ACHN (cell line): ENCODE measurements at places on chromosomes 2 and 18.

DNA sequence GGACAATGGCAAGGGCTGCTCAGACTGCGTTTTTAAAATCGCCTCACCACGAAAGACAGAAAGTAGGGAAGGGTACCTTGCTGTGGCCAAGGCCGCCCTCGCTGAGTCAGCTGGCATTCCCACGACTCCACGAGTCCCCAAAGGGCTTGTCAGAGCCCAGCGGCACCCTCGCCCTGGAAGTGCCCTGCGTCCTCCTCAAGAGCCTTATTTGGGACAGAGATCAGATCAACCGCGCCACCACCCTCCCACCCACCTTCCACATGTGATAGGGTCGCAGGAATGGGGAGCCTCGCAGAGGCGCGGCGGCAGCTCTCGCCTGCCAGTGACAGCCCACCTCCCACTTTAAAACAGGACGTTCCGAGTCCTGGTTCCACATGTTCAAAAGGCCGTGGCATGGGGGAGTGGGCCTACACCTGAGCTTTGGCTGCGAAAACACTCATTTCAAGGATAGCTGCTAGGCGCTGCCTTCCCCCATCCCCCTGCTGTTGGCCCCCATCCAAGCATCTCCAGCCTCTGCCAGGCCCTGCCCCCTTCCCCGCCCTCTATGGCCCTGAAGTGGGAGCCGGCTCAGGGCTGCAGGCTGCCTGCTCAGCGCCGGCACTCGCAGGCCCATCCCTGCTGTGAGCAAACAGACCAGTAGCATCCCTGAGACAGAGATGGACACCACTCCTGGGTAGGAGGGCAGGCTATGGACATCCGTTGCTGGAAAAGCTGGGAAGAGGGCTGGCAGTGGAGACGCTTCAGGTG is 38.1 kb upstream of the ARHGEF4 start:
- DNase-seq = no peak

GRCh38 chr18:61308004-61308403 is 25.2 kb upstream of the CDH20 start:
- DNase-seq = no peak

- DNase-seq = no peak
Measured at GRCh38 chr2:215504547-215504946, 68.7 kb upstream of the FN1 start.

DNA sequence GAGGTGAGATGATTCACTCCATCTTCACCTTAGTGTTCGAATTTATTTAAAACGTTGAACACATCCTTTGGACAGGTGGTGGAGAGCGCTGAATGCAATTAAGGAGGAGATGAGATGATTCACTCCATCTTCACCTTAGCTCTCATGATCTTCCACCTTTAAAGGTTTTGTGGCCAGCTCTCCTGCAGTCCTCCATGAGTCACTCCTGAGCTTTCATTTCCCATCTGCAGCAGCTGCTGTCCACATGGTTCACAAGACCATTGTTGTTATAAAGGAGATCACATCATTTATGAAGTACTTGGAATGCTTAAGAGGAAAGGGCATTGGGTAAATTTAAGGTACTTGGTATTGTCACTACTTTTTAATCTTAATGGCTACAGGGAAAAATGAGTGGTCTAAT is 298.5 kb downstream of the PAX3 start:
- peak; percentile 86 for DNase-seq

DNA sequence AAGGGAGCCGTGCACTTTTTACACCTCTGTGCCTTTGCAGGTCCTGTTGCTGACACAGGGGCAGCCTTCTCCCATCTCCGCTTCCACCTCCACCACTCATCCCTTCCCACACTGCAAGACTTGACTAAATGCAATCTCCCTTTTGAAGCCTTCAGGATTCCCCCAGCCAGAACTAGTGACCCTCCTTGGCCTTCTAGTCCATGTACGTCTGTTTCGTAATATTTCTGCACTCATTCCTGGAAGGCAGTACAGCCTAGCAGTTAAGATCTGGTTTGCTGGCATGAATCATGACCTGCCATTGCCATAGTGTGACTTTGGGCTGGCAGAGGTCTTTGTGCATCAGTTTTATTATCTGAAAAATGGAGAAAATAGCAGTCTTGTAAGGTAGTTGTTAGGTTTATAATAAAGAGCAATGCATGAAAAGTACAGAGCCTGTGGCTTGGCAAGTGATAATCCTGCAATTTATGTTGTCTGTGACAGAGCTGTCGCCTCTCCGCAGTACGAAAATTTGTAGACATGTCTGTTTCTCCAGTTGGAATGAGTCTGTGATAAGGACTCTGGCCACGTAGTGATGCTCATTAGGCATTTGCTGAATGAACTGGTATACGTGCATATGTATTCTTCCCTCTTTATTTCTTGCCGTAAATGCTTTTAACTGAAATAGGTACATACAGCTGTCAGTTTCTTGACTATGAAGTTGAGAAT is 36.7 kb downstream of the NCK2 start:
- no peak for DNase-seq

DNA sequence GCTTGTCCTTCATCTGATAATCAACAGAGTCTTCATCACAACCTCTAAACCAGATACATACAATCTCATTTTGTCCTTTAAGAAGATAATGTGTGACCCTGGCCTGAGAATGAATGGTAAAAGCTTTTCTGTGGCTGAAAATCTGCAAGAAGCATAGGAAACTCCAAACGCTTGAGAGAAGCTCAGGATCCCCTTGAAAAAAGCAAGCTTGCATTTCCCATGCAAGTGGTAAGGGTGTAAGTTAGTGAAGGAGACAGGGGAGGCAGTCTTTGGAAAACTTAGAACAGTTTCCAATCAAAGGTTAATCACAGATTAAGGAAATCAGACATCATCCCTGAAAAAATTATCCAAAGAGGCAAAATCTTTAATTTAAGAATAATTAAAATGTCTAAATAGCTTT is 413.6 kb upstream of the SALL3 start:
- no peak for DNase-seq

GRCh38 chr2:64924170-64924934 is 64.8 kb upstream of the SLC1A4 start:
- no peak for DNase-seq

GRCh38 chr18:2409906-2410305 is 161.4 kb downstream of the METTL4 start:
- DNase-seq = no peak

GRCh38 chr2:222739939-222740338 is 68.5 kb downstream of the MOGAT1 start:
- DNase-seq = no peak

GRCh38 chr2:138474100-138474825 is 27.3 kb upstream of the SPOPL start:
- DNase-seq = no peak

GRCh38 chr18:22609642-22610041 is 191.9 kb upstream of the CTAGE1 start:
- no peak for DNase-seq

GRCh38 chr2:196660244-196660643 is 20.7 kb downstream of the CCDC150 start:
- peak; percentile 26 for DNase-seq

DNA sequence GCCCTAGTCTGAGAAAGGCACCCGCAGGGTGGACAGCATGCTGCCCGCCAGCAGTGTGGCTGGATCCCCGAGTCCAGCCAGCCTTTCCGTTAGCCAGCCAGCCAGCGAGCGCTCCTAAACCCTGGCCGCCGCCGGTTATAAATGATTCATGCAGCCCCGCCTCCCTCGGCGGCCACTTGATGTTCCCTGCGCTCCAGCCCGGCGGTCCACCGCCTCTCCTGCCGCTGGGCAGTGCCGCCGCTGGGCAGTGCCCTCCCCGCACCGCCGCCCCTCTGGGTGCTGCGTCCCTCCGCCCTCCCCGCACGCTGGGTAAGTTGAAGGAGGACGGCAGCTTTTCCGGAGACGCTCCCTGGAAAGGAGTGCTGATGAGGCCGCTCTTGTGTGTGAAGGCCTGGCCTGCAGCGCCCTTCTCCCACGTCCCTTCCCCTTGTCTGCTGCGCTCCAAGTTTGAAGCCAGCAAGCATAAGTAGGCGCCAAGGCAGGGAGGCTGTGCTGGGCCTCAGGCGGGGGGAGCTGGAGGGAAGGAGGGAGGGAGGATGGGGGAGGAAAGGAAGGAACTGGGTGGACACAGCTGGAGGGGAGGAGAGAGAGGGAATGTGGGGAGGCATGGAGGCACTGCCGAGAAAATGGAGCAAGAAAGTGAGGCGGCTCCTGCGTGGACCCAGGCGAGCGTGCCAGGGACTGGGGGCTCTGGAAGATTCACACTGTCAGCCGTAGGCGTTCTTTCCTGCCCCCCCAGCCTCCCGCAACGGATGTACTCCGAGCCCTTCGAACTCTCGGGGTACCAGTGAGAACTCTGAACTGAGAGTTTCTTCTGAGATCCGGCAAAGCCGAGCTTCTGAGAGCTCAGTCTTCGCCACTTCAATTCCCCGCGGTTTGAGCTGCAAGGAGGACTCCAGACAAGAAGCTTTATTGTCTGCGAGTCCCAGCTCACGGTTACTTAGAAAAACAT is 131.9 kb downstream of the GLI2 start:
- peak; percentile 83 for DNase-seq

DNA sequence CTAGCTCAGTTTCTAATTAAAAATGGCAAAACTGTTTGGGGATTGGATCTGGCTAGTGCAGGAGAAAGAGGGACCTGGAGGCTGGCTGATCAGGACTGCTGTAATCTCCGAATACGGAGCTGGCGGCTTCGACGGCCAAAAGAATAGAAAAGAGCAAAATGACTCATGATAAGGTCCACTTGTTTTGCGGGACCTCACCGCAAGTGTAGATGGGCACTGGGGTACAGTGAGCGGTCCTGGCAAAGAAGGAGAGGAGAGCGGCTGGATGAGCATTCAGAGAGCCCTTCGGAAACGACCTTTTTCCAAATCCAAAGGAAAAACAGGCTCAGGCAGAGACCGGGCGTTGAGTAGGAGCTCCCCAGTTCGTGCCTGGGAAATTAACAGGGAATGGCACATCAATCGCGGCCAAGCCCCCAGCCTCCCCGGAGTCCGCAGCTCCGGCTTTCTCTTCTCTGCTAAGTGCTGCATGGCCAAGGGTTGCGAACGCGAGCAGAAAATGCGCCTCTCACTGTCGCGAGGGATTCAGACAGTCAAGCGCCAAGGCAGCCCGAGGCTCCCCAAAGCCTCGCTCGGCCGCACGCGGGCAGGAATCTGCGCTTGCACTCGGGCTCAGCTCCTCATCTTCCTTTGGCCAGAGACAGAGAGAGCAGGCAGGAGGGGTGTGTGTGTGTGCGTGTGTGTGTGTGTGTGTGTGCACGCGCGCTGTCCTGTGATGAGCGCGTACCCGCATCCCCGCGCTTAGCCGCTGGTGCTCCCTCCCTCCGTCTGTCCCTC is 1.8 kb downstream of the DCC start:
- no peak for DNase-seq

DNA sequence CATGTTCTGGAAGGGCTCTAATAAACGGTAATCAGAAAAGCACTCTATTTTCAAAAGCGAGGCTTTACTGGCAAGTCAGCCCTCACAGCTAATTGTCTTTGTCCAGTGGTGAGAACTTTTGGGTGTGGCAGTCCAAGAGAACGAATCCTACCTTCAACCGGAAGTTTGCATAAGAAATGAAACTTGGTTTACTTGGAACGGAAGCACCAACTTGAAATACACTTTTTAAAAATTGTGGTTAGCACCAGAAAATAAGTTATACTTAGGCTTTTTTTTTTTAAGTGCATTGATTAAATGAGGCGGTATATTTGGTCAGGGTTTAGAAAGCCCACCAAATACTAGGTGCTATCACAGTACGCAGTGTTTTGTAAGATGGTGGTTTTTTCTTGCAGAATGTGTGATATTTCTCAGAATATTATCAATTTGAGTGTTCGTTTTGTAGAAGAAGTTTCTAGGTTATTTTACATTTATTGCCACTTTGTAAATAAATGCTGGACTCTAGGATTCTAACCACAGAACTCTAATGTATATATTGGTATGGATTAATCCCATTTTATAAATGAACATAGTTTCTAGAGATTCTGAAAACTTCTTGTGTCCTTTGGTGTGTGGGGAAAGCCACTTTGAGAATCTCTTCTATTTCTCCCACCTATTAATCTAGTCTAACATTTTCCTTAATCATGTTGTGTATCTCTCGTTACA is 1.2 kb downstream of the MYL12A start:
- DNase-seq = peak; percentile 48

- peak; percentile 11 for DNase-seq
Measured at GRCh38 chr2:100321866-100322820, at the start of gene LONRF2. Gene LONRF2, minus strand, starts transcription at chr2:100322501. Its CDS starts 408 bp downstream, at chr2:100322093.

DNA sequence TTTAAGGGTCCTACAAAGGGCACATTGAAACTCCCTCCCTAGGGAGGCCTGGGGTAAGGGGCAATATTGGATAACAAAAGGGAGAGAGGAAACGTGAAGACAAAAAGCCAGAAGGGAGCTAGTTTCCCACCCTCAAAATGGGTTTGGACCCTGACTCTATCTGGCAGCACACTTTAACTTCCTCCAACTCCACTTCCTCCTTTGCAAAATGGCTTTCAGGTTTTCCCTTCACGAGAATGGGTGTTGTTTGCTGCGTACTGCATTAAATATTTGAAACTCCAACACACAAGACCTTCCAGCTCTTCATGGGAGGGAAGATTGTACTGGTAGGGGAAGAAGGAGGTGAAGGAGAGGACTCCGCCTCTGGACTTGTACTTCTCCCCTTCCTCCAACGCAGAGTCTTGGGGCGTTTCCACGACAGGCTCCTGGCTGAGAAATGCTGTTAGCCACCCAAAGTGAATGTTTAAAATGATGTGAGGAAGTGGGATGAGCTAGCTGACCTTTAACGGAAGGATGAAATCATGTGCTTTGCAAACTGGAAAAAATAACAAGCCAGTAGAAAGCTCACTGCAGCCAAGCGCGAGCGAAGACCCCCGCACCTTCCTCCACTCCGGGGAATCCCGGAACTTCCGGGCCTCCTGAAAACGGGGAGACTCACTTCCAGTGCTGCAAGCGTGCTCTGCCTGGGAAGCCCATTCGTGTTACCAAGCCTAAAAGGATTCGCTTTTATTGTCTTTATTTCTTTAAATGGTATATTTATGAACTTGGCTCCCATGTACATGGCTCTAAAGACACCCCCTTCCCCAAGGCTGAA is 85.6 kb downstream of the VIT start:
- DNase-seq = no peak

GRCh38 chr2:151361674-151362370 is 4.4 kb downstream of the TNFAIP6 start:
- DNase-seq = peak; percentile 86

DNA sequence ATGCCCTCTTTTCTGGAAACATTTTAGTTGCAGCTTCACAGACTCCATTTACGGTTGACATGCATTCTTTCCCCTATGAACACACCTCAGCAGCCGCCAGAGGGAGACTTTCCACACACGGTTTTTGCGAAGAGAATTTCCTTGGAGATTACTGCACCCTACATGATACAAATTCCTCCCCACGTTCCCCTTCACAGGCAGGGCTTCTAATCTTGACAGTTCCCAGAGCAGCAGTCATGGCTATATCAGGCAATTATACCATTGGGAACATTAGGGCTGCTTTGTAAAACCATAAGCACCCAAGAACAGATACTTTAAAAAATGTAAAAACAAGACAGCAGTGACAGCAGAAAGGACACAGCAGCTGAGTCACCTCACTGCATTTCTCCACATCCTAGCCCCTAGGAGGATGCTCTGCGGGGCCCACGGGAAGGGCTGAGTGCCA is 253.8 kb downstream of the TGIF1 start:
- no peak for DNase-seq

GRCh38 chr2:19675003-19675629 is 226.7 kb downstream of the TTC32 start:
- DNase-seq = no peak

- no peak for DNase-seq
Measured at GRCh38 chr18:79071503-79072210, 2.5 kb downstream of the ATP9B start.

- DNase-seq = no peak
Measured at GRCh38 chr18:76144844-76145243, 350.2 kb downstream of the ZNF516 start.
